Chondrocyte (in vitro differentiated cells): ENCODE measurements at places on chromosomes 12 and 14. TPM values are rescaled to one million over a fixed set of nuclear protein-coding genes. Genes with fewer than 3 reads are reported as not detected.

Gene ST8SIA1
- total RNA-seq, result 0.15 to 1.6 TPM (median 1.2 TPM) in 3 replicates

Gene WNT1
- not detected in 3 replicates for total RNA-seq

Gene FCF1
- 51.7 to 67.7 TPM (median 52.9 TPM) in 3 replicates for total RNA-seq

Gene DIO3
- total RNA-seq, result not detected in 3 replicates

Gene FAM186B
- total RNA-seq, result 0.27 to 0.51 TPM (median 0.46 TPM) in 3 replicates

Gene SPX
- total RNA-seq, result 2.1 to 4.4 TPM (median 2.6 TPM) in 3 replicates

Gene OR6C2
- not detected in 3 replicates for total RNA-seq

Gene CCNB1IP1
- 32.6 to 41.2 TPM (median 34.7 TPM) in 3 replicates for total RNA-seq

GRCh38 chr12:39287409-39287808 lies 155.5 kb downstream of the KIF21A start:
- no peak for DNase-seq

- DNase-seq, result no peak
Observed at GRCh38 chr12:103011974-103012763, 54.7 kb downstream of the ASCL1 start.

GRCh38 chr14:101893759-101894158 lies 70.6 kb upstream of the DYNC1H1 start:
- no peak for DNase-seq

DNA sequence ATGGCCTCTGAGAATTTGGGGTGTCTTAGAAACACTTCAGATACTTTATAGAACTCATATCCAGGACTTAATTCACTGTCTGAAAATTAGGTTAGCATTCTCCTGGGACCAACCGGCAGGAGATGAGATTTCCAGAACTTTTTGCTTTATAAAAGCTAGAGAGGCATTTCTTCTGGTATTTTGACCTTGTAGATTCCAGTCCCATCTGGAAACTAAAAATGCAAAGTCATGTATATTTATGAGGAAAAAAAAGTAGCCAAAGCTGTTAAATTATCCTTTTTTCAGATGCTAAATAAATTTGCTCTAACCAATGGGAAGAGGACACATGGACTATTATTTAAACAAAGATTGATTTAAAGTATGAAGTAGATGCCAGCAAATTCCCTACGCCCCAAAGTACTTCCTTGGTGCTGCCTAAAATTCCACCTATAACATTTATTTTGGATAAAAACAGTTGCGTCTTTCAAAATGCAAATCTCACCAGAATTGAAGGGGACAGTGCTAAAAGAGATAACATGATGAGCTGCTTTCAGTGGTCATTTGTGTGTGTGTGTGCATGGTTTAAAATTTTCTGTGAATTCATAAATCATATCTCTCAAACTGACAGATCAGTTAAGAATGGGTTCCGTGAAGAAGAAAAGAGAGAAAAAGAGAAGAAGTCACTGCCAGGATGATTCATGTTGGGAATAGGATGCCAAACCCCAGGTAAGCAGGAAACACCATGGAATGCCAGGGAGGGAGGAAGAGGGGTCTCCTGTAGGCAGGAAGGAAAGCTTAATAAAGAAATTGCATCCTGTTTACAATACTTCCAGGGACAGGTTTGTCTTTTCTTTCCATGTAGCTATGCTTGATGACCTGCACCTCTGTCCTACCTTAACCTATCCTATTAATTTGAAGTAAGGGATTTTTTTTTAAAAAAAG lies 97.7 kb upstream of the RGS6 start:
- DNase-seq, result no peak

DNA sequence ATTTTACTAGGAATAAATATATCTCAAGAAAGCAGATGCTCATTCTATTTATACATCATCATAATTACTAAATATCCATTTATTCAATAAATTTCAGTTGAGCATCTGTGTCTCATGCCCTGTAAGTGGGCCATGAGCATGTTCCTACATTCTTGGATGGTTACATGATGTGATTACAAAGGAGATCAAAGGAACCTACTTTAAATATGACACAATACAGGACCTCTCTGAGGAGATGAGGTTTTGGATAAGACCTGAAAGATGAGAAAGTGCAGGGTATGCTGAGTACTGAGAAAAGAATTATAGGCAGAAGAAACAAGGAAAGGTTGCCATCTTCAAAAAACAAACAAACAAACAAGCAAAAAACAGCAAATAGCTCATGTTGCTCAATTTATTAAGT lies 105.4 kb upstream of the CNTN1 start:
- DNase-seq, result no peak

- DNase-seq, result no peak
Observed at GRCh38 chr14:92903359-92903758, 19.6 kb upstream of the CHGA start.

- DNase-seq, result no peak
Observed at GRCh38 chr12:86729739-86730138, 473.5 kb upstream of the MGAT4C start.

- no peak for DNase-seq
Observed at GRCh38 chr14:88503754-88504406, 50.9 kb downstream of the PTPN21 start.

- DNase-seq, result no peak
Observed at GRCh38 chr12:31274520-31275300, 51.2 kb downstream of the SINHCAF start.

- no peak for DNase-seq
Observed at GRCh38 chr12:48927261-48927660, 2.0 kb upstream of the FKBP11 start.

DNA sequence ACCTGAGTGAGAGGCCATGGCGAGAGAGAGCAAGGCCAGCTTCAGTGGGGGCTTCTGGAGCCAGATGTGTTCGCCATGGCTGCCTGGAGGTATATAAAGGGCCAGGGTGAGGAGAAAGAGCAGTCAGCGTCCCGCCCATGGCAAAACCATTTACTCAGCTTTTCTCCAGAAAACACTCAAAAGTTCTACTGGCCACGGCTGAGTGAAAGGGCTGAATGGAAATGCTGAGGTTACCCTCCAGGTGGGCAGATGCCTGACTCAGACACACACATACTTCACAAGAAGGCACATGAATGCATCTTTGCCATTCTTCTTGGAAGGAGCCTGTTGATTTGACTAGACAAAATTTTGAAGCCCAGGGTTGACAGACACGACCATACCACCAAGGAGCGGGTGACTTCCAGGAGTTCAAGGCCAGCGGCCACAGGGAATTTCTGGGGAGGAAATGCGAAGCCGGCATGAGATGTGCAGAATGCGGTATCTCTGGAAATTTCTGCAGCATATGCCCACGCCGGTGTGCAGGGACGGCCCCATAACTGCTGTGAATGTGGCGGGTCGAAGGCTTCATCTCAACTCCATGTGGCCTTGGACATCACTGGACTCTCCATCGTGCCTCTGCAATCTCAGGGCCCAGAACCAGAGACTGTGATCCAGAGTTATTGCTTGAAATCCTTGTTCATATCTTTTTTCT lies at the start of gene IL31:
Gene IL31, minus strand, starts transcription at position 67 of the 691 bp plus-strand sequence. Its CDS starts 49 bp downstream, at position 18.
- no peak for DNase-seq

DNA sequence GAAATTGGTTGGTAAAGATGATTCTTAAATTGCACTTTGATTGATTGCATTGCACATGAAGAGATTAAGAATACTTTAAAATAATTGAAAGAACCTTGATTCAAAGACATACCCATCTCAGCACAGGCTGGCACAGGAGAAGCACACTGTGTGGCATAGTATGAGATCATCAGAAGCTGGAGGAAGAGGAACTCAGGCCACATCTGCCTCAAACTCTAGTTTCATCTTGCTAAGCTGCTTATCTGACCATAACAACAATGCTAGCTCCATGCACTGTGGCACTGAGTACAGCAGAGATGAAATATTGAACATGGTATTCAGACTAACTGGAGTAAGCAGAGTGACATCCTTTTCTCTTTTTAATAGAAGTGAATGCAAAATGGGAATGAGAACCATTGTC lies 99.1 kb downstream of the TBC1D30 start:
- DNase-seq, result no peak

- no peak for DNase-seq
Observed at GRCh38 chr14:73713803-73714655, at the start of gene PNMA1. TSS of gene PNMA1 (minus strand) at chr14:73714384. CDS start at chr14:73713639, 745 bp downstream.

GRCh38 chr14:89540830-89541470 lies 123.9 kb upstream of the FOXN3 start:
- DNase-seq, result no peak

- DNase-seq, result no peak
Observed at GRCh38 chr14:100654025-100654813, 67.0 kb upstream of the BEGAIN start.

GRCh38 chr12:49669796-49670195 lies 37.4 kb downstream of the FMNL3 start:
- no peak for DNase-seq

GRCh38 chr14:91754819-91755218 lies 22.9 kb upstream of the CATSPERB start:
- DNase-seq, result no peak

DNA sequence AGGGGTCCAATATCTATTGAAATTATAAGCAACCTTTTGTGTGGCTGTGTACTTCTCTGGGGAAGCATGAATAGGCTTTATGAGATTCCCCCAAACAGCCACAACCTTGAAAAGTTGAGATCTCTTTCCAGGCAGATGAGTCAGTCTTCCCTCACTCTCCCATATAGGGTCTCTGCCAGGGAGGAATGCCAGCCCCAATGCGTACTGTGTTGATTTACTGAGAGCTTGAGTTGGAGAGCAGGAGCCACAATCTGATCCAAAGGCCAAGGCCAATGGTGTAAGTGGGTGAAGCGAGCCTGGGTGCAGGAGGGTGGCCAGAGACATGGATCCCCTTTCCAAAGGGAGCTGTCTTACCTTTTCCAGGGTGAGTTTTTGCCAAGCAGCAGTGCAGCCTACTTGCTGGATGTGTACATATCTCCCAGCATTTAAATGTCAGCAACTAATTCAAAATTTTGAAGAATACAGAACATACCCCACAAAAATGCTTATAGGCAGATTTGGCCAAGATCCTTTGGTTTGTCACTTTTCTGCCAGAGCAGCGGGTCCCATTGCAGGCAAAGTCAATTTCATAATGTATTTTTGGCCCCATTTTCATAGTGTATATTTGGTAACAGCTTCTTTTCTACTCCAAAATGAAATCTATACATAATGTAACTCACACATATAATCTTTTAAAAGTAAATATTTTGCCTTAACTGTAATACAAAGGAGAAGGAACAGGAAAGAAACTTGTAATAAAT lies 88.2 kb downstream of the TBC1D30 start:
- DNase-seq, result no peak

- DNase-seq, result no peak
Observed at GRCh38 chr14:95190346-95190840, 33.1 kb upstream of the DICER1 start.

DNA sequence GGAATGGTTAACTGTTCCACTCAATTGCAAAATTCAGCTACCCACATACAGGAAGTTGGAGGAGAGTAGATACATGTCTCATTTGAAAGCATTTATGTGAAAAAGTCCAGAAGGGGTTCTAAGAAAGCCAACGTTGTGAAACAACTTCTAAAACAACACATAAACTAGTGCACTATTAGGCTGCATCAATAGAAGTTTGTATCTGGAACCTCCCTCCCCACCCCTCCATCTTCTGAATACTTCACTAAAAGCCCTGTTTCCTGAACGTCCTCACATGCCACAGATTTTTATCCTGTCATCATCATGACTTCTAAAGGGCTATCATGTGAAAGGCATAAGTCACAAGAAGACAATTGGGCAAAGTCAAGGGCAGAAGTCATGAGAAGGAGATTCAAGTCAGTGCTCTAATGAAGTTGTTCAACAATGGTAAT lies 5.5 kb downstream of the KRT79 start:
- no peak for DNase-seq

GRCh38 chr14:76394569-76394968 lies 18.6 kb downstream of the ESRRB start:
- peak; percentile 54 for DNase-seq

DNA sequence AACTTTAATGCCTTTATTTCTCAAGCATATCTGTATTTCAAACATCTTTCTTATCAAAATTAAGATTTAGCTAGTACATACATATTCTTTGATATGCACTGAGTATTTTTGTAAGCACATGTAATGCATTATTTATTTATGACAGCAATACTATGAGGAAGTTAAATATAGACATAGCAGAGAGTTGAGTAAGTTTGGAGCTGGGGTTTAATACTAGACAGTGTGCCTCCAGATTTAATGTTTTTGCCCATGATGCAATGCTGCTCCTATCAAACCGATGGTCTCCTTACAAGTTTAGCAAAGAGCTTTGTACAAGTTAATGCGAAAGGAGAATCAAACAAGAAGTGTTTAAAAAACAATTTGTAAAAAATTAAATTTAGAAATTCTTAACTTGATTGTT lies 826.6 kb upstream of the MGAT4C start:
- DNase-seq, result no peak

GRCh38 chr12:8644345-8645248 lies 18.0 kb downstream of the MFAP5 start:
- DNase-seq, result no peak

DNA sequence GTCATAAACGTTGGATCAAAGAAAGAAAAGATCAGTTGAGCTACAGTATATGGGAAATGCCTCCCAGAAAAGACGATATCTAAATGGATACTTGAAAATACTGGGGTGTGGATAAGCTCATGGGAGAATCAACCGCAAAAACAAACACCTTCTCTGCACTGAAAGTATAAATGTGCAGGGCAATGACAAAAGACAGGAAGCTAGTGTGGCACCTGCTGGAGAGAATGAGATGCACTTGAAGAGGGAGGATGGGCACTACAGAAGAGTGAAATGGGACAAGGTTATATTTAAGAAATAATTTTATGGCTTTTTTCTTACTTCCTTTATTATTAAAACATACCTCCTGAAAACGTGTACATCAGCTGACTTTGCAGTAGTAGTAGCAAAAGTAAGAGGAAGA lies 153.7 kb downstream of the PRKD1 start:
- DNase-seq, result no peak

DNA sequence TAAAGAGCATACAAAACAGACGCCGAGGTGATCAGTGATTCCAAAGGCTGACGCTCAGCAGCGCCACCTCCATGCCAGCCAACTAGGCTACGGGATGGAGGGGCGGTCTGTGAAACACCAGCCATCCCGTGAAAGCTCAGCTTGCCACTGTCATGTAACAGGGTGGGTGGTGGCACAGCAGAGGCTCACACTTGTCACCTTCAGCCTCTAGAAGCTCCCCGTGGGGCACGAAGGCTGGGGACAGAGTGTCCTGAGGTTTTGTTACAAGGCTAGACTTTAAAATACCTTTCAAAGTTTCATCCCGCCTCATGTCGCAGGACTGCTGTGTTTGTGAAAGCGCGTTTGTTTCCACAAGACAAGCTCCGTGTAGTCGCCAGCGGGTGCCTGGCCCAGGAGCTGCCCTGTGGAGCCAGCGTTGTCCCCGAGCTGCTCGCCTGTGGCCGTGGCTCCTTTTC lies 20.7 kb downstream of the XRCC3 start:
- peak; percentile 60 for DNase-seq

DNA sequence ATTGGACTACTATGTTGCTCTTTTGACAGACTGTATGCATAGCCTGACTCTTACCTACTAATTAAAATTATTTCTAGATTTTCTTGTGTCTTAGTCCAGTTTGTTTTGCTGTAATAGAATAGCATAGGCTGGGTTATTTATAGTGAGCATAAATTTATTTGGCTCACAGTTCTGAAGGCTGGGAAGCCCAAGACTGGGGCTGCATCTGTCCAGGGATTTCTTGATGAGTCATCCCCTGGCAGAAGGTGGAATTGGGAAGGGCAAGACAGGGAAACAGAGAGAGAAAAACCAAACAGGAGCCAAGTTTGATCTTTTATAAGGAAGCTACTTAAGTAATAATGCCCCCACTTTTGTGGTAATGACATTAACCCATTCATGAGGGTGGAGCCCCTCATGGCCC lies 759.2 kb upstream of the LRFN5 start:
- DNase-seq, result no peak

- DNase-seq, result no peak
Observed at GRCh38 chr12:130920723-130921381, 32.9 kb upstream of the ADGRD1 start.

GRCh38 chr14:102140027-102140749 lies 491 bp downstream of the WDR20 start:
- no peak for DNase-seq
